Naive thymus-derived CD4-positive, alpha-beta T cell (primary cell): ENCODE measurements at places on chromosomes 6 and 20.

DNA sequence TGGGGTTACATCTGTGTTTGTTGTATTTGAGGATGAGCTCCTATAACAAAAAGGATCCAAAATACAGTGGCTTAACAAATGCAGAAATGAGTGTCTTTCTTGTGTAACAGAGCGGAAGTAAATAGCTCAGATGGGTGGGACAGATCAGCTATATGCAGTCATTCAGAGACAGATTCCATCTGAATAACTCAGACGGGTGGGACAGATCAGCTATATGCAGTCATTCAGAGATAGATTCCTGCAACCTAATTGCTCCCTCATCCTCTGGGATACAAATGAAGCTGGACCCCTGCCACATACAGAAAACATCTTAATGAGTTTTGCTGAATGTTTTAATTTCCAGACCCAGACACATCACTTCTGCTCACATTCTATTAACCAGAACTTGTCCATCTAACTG lies 332.3 kb downstream of the BCKDHB start:
- no peak for DNase-seq

- DNase-seq = no peak
These were observed 13.4 kb downstream of the PLCB1 start for GRCh38 chr20:8145246-8146168.

DNA sequence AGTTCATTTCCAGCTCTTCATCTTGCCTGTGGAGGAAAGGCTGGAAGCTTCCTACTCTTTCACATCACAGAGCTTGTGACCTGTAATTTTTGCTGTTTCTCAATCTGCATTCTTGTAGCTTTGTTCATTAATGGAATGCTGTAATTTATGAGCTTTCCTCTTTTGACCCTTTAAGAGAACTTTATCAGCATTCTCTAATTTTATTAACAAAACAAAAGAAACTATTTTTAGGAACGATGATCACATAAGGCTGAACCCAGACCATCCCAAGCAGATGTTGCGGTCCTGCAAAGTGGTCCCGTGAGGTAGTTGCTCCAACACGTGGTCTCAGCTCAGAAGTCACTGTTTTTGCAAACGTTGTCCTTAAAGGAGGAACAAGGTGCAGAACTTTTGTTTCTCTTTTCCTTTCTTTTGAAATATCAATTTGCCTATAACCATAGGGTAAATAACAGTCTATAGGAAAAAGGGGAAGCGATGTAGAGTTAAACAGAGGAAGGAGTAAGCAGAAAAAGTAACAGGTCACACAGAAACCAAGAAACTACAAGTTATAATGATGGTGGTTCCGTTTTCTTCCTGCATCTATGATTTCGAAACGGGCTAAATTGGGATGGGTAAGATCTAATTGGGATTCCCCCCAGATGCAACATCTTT lies 121.3 kb upstream of the PHACTR1 start:
- no peak for DNase-seq

DNA sequence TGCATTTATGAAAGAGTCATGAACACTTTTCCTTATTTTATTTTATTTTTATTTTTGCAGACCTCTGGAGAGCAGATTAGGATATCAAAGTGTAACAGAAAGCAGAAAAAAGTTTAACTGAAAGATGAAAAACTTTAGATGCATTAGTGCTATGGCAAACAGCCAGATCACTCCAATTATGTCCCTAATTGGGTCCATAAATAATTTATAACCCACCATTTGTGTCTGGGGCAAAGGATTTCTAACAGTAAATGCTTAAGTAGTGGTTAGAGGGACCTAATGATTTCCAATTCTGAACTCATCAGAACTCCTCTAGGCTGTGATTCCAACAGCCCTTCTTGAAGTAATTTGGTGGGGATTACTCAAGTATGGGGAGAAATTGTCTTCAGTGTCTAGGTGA lies 93.7 kb upstream of the PROKR2 start:
- DNase-seq = no peak

DNA sequence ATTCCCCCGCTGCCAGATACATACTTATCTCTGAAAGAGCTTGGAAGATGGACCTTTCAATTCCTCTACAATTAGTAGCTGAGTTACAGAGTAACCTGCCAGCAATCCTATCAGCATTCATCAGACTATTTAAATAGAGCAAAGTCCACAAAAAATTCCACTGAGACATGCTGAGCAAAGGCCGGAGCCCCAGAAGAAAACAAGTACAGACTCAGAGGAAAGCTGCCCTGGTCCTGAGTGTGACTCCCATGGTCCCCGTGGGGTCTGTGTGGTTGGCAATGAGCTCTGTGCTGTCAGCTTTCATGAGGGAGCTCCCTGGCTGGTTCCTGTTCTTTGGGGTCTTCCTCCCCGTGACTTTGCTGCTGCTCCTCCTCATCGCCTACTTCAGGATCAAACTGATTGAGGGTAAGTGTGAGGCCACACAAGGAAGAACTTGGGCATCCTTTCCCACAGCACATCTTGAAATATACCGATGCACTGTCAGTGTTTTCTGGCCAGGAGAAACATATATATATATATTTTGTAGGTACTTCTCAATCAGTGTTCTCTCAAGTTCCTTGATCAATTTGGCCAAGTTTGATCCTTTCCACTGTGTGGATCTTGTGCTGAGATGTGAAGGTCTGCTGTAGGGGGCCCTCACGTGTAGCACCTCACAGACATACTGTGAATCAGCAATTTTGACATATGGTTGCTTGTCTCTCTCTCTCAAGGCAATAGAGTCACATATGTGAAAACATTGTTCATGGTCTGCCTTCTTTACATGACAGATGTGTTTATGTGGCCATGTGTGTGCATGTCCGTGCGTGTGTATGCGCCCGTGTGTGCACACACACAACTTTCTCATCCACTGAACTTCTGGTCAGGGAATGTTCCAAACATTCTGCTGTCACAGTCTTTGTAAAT lies at the start of gene SMLR1:
SMLR1 (plus strand) TSS at position 160 of the 903 bp plus-strand sequence; CDS start at position 168, 8 bp downstream.
- DNase-seq = no peak

GRCh38 chr6:36725581-36725980 lies 28.0 kb downstream of the RAB44 start:
- no peak for DNase-seq

DNA sequence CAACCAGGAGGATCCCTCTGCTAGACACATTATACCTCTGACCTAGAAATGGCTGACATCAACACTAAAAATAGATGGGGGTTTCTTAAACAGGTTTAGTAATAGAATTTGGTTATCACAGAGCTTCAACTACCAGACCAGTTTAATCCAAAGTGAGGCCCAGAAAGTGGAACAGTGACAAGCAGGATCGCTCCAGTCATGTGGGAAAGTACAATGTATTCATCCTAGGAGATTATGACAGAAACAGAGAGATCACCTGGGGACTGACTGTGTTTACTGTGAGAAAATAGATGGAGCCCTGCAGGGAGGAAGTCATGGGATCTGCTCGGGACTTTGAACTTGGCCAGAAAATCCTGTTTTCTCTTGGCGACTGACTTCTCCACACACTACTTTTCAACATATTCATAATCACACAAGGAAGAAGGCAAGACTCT lies 238.7 kb upstream of the SOX4 start:
- DNase-seq = no peak

DNA sequence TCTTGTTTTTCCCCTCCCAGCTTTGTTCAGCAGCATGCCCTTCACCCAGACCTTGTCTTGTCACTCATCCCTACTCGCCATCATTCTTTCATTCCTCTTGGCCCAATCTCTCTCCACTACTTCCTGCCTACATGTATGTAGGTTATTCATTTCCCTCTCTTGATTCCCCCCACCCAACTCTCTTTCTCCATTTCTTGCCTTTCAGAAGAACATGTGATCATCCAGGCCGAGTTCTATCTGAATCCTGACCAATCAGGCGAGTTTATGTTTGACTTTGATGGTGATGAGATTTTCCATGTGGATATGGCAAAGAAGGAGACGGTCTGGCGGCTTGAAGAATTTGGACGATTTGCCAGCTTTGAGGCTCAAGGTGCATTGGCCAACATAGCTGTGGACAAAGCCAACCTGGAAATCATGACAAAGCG lies 2.6 kb downstream of the HLA-DRA start:
- DNase-seq = no peak

GRCh38 chr6:56173228-56173627 lies 74.2 kb downstream of the COL21A1 start:
- no peak for DNase-seq

DNA sequence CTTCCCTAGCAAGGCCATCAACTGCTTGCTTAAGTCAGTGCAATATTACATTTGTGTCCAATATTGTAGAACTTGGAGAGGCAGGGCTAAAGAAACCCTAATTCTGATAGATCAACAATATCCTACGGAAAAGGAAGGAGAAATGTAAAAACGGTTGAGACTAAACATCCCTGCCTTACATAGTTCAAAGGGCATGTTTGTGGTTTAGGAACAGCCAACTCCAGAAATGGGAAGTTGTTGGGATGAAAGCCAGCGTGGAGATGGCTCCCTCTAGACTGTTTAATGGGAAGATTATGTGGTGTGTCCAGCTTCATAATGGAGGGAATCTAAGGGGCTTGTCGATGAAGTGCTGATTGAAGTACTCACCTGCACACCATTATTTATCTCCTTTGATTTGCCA lies 145.3 kb upstream of the TENT5A start:
- DNase-seq = no peak

DNA sequence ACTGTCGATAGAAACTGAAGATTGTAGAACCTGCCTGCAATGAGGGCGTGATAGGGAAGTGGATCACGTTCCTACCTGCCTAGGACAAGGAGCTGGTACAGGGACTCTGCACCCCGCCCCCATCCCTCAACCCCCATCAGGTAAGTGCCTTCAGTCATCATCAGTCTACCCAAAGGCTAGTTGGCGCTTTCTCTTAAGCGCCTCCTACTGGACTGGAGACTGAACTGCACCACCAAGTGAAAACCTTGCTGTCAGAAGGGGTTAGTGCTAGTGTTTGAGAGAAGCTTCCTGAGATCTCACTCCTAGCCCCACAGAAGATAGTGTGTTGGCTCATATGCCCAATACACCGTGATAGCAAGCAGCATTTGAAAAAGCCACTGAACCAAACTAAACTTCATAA lies 706.5 kb upstream of the MAN1A1 start:
- no peak for DNase-seq

GRCh38 chr6:169895000-169895759 lies 143.8 kb downstream of the ERMARD start:
- DNase-seq = no peak

DNA sequence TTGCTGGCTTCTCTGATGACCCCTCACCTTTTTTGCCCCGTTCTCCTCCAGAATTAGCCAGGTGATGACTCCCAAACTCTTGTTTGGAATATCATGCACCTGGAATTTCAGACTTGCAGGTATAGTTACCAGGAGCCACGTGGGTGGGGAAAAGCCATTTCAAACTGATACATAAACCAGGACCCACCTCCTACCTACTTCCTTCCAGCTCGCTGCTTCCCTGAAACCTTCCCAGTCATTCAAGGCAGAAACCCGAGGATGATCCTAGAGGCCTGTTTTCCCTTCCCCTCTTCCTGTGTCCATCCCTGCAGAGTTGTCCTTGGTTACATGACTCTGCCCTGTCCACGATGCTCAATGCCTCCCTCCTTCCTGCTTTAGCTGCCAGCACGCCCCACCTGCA lies 101.9 kb downstream of the MTHFD1L start:
- DNase-seq = no peak

- DNase-seq = no peak
These were observed 117.8 kb downstream of the ZDHHC14 start for GRCh38 chr6:157498817-157499216.

DNA sequence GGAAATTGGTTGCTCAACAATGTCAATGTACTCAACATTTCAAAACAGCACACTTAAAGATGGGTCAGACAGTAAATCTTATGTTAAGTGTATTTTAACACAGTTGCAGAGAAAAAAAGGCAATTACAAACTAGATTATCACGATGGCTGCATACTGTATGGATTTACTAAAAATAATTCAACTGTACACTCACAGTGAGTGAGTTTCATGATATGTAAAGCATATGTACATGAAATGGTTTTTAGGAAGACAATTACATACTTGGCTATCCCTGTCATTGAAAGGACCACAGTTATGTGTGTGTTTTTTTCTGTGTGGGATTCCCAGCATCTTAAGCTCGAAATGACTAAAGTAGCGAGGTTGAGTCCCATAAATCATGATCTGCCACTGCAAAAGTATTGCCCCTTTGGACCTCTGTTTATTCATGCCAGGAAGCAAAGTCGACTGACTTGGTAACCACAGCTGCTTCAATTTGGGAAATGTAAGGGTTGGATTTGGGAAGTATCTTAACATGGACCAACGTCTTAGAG lies 5.5 kb upstream of the SALL4 start:
- DNase-seq = no peak

GRCh38 chr6:161274898-161275297 lies 1.0 kb upstream of the AGPAT4 start:
- no peak for DNase-seq

DNA sequence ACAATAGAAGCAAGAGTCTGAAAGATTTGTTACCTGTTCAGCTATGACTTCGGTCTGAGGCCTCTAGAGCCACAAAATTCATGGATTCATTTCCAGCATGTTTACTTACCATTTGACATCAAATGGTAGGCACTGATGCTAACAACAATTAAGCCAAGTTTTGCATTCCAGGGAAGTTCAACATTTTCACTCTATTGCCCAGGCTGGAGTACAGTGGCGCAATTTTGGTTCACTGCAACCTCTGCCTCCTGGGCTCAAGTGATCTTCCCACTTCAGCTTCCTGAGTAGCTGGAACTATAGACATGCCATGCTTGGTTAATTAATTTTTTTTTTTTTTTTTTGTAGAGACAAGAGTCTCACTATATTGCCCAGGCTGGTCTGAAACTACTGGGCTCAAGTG lies 114.1 kb upstream of the SGK1 start:
- DNase-seq = no peak

- no peak for DNase-seq
These were observed 11.3 kb upstream of the GATA5 start for GRCh38 chr20:62487118-62487517.

DNA sequence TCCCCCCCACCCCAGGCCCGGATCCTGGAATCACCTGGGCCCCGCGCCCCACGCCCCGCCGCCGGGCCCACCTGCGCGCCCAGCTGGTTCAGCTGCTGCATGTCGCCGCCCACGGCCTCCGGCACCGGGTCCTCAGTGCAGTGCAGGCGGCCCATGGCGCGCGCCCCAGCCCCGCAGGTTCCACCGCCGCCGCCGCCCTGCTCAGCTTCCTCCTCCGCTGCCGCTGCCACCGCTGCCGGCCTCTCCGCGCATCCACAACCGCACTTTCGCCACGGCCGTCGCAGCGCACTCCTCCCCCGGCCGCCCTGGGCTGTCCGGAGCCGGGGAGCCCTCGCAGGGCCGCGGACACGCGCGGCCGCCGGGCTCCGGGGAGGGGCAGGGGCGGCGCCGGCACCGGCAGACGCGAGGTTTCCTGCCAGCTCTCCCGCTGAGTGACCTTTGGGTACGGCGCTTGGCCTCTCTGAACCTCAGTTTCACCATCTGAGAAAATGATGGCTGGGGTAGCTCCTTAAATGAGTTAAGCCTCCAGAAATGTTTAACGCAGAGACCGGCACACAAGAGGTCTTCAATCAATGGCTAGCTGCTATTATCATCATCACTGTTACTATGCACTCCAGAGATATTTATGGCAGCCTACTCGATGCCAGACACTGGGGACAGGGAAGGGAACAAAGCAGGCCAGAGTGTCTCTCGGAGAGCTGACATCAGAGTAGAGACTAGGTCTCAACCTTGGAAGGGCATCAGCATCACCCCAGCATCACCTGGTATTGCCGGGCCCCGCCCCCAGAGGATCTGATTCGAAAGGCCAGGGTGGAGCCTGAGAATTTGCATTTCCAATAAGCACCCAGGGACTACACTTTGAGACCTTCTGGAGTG lies at the start of gene COMMD7:
COMMD7 (minus strand) TSS at position 231 of the 876 bp plus-strand sequence; CDS start at position 155, 76 bp downstream.
- peak; percentile 66 for DNase-seq
